NCI-H187 (cell line): ENCODE measurements at places on chromosomes 7 and 10.

GRCh38 chr10:60029475-60029874 lies 123.1 kb upstream of the CCDC6 start:
- DNase-seq, result no peak

GRCh38 chr7:137151041-137151689 lies 192.4 kb downstream of the PTN start:
- DNase-seq, result no peak

- no peak for DNase-seq
Observed at GRCh38 chr10:57960406-57960805, 307.3 kb downstream of the IPMK start.

- no peak for DNase-seq
Observed at GRCh38 chr10:1199897-1200721, 143.9 kb downstream of the WDR37 start.

- DNase-seq, result no peak
Observed at GRCh38 chr7:44063547-44063893, 1.8 kb downstream of the PGAM2 start.

- DNase-seq, result no peak
Observed at GRCh38 chr10:44776181-44776580, 135.0 kb upstream of the TMEM72 start.

DNA sequence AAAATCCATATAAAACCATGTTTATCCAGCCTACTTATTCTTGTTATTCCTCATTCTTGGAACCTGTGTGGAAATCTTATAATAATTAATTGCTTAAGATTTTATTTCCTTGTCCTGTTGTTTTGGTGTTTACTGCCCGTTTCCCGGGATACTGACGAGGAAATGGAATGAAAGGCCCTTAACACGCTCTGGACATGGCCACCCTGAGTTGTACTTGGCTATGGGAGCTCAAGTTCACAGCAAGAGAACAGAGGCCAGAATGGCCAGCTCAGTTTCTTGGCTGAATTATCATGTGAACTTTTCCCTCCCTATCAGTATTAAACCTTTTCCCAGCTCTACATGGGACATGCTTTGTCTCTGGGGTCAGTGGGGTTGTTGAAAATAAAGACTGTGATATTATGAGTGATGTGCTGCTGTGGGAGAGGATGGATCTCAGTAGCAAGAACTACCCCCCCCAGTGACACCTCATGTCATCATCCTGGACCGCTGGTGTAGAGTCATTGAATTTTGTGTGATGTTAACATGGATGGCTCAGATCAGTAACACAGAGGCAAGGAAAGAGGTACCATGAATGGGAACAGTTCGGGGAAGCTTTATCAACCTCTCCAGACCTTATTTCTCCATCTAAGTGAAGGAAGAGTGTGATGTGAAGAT lies 87.0 kb upstream of the IGFBP3 start:
- DNase-seq, result no peak

DNA sequence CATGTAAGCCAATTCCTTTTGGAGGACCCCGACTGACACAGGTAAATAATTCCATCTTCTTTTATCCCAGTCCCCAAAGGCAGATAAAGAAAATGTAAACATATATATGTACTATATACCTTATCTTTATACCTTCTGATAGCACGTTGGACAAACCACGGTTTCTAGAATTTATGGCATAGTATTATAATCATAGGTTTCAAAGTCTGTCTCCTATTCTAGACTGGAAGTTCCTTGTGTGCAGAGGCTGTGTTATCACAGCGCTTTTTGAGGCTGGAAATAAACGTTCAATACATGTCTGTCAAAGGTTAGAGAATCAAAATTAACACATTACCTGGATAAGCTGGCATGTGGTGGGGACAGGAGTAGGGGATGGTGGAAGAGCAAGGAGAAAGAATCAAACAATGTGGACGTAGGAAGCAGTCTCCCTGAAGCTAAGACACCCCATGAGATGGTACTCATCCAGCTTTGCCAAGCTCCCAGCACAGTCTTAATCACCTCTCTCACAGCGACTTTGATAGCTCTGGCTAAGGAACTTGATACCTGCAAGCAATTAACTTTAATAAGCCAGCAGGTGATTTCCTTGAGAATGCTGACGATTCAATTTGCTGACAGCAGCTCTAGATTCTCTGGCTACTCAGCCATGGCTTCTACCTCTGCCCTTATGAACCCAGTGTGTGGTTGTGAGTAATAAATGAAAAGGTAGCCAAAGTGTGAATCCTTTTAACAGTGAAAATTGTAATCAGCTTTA lies 208.4 kb upstream of the LRRTM3 start:
- no peak for DNase-seq

DNA sequence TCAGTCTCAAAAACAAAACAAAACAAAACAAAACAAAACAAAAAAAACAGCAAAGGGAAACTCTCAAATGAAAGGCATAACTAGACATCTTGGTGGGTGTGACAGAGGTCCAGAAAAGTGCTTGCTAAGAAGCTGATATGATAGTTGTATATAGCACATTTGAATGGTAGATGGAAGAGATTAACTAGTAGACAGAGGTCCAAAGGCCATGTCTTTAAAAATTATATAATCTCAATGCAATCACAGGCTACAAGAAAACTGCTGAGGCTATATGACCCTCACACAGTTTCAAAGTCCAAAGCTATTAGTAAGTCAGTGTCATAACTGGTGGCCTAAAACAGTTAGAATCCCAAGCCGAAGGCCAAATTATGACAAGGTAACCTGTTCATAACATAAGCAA lies 15.6 kb upstream of the CUBN start:
- DNase-seq, result no peak

DNA sequence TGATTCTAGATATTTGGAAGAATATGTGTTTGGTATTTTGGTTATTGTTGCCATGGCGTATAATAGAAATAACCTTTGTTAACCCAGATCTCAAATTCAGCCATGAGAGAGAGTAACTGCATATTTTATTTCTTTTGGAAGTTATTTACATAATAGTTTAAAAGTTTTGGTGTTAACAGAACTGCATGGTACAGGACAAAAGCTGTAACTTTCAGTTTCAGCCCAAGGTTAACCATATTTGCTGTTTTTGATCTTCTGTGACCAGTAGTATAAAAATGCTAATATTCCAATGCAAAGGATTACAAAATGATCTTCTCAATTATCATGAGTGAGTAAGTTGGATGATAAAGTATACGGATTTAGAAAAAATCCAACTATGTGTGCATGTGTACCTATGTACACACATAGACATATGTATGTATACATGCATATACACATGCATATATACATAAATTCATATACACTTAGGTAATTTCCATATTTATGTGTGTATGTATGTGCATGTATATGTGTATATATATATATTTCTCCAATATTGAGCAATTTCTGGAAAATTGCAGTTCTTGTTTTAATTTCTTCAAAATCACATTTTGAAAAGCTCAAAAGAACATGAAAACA lies 38.0 kb upstream of the PIP4K2A start:
- DNase-seq, result no peak

- no peak for DNase-seq
Observed at GRCh38 chr10:22713853-22714478, 412 bp downstream of the PIP4K2A start.

GRCh38 chr7:23787272-23787671 lies 77.3 kb downstream of the STK31 start:
- no peak for DNase-seq

DNA sequence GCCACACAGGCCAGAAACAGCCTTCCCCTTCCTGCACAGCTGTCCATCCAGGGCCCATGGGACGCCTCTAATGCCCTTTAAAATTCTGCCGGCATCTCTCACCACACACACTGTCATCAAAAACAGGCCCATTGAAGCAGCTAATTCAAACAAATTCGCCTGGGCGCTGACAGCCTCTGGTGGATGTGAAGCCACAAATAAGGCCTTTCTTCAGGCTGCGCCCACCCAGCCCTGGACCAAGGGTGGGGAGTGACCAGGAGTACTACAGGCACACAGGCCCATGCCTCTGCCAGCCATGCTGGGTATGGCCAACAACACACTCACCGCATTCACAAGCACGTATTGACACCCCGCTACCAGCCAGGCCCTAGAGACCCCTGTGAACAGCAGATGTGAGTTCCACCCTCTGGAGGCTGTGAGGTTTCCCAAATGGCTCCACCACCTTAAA lies 54.6 kb downstream of the SLIT1 start:
- DNase-seq, result no peak
